Gastrocnemius medialis (tissue), 4 donors: ENCODE measurements at places on chromosomes 5 and 9. TPM values are rescaled to one million over a fixed set of nuclear protein-coding genes. Genes with fewer than 3 reads are reported as not detected.
A peak's percentile ranks its signal among the peaks of the same experiment; 100 is the strongest.

LCN10 gene
- total RNA-seq: 1.4 TPM

DNA sequence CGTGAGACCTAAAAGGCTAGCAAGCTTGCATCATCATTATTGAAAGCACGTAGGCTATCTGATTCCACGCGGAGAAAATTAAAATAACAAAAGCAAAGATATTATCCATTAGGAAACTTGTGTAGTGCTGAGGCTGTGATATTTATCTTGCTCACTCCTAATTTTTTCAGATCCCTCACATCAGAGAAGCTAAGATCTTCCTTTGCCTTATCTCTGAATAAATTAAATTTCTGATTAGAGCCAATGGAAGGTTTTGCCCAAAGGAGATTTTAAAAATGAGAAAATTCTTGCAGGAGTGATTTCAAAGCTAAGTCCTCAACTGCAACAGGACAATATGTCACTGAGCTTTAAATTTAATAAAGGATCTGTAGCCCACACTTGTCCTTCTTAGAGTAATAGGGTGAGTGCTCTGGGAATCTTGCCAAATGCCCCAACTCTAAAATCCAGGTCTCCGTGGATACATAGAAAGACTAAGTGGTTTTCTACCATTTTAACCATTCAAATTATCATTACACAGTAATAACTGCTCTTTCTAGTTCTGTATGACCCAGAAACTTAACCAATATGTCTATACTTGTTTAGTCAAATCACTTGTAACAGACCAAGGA, 295.0 kb downstream of the CAAP1 start:
- no peak overlapping the region for H3K27ac ChIP-seq
- H3K36me3 ChIP-seq: no peaks in the 10 kb centered on the region
- H3K4me1 ChIP-seq: no peaks in the 10 kb centered on the region
- DNase-seq: no peak
- H3K27me3 ChIP-seq: no peaks in the 10 kb centered on the region

DNA sequence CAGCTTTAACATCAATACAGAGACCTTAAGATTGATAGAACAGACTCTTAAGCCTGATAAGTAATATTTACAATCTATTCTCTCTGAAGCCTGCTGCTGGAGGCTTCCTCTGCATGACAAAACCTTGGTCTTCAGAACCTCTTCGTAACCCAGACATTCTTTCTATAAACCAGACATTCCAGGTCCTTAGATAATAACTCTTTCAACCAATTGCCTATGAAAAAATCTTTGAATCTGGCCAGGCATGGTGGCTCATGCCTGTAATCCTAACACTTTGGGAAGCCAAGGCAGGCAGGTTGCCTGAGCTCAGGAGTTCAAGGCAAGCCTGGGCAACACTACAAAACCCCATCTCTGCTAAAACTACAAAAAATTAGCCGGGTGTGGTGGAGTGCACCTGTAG, 327.8 kb downstream of the ENC1 start:
- H3K4me3 ChIP-seq: no peak overlapping the region
- DNase-seq: no peak
- H3K27me3 ChIP-seq: no peaks in the 10 kb centered on the region
- no peak overlapping the region for H3K27ac ChIP-seq
- H3K36me3 ChIP-seq: no peaks in the 10 kb centered on the region

DNA sequence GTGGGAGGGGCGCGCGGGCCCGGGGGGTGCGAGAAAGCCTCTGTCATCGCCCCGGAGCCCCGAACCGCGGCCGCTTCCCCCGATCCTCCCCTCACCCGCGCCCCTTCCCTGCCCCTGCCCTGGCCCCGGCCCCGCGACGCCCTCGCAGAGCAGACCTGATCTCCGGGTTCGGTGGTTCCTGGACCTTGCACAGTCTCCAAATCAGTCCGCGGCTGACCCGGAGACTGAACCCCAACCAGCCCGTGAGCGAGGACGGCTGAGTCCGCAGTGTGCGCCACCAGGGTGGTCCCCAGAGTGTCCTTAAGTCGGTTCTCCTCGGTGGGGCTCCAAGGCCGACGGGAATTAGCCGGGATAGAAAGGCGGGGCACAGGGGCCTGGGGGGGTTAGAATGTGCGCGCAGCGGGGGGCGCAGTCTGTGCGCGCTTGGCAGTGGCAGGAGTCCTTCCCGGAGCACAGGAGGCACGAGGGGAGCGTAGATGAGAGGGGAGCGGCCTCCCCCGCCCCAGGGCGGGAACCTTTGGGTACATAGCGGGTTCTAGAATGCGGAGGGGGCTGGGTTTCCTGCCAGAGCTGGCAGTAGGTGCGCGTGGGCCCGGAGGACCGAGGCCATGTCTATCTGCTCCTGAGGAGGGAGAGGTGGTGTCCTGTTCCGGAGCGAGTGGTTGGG, 779 bp downstream of the PKN3 start:
- no peaks in the 10 kb centered on the region for H3K27me3 ChIP-seq
- H3K27ac ChIP-seq: peak overlapping the region; percentile 69

DNA sequence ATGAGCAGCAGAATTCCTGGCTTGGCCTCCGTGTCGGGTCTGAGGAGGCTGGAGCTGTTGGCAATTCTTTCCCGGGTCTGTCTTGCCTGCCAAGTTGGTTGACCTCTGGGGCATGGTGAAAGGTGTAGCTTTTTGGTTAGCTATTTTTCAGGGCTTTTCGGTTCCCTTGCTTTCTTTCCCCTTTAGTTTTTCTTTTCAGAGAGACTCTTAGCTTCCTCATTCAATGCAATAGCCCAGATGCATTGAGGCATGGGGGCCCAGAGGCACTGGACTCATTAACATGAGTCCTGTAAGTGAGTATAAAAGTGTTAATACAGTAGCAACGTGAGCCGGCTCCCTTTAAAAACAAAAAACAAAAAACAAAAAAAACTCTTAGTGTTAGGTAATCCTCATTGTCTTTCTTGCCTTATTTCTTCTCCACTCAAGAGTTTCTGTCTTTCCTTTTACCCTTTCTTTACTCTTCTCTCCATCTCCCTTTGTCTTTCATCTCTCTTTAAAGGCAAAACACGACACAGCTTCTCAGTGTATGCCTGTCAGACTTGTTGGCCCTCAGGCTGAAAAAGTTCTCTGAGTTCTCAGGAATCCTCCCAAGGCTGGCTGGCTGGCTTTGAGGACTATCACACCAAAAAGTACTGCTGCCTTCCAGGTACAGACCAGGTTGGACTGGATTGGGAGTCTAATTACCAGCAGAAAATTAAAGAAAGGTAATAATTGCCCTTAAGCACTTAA, 289.9 kb upstream of the TUT7 start:
- no peaks in the 10 kb centered on the region for H3K27me3 ChIP-seq
- no peak for DNase-seq
- no peaks in the 10 kb centered on the region for H3K4me1 ChIP-seq
- no peaks in the 10 kb centered on the region for H3K36me3 ChIP-seq
- H3K27ac ChIP-seq: no peak overlapping the region
